Aorta (tissue), 5 donors: ENCODE measurements at places on chromosomes 3 and 15. TPM values are rescaled to one million over a fixed set of nuclear protein-coding genes. Genes with fewer than 3 reads are reported as not detected.
A peak's percentile ranks its signal among the peaks of the same experiment; 100 is the strongest.

The HTR3E gene
- not detected for total RNA-seq

The SERINC4 gene
- not detected for total RNA-seq

DNA sequence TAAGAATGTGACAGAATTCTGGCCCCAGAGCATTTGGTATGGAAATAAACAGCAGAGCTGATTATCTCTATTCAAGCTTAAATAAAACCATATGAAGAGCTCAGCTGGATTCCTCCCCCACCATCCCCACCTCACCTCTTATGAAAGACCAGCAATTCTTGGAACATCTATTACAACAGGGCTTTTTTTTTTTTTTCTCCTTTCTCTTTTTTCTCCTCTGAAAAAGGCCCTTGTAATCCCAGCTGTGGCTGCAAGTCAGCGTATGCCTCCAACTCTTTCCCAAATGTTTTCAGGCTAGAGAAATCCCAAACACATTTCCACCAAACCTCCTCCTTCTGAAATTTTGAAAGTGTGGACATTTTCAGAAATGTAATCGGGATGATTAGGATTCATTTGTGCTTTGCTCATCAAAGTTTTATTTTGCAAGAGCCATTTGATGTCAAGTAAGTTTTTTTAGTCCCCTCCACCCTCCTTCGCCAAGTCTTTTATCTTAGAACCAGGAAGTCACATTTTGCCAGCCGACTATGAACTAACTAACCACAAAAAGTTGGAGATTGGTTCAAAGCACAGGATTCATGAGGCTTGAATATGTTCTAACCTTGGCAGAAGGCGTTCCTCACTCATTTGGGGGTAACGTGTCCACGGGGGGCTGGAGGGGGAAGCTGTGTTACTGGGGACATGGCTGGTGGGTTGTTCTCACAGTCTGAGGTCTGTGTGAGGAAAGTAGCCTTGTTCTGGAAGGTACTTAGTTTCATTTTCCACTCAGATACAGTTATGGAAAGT is 142.0 kb upstream of the PDZRN3 start:
- no peaks in the 10 kb centered on the region for H3K36me3 ChIP-seq
- peaks cover 5% of the 10 kb centered on the region for H3K4me1 ChIP-seq
- H3K4me3 ChIP-seq, result peak overlapping the region; percentile 87
- H3K27me3 ChIP-seq, result no peaks in the 10 kb centered on the region

- H3K4me1 ChIP-seq, result no peaks in the 10 kb centered on the region
- H3K27me3 ChIP-seq, result no peaks in the 10 kb centered on the region
- no peak for DNase-seq
- no peaks in the 10 kb centered on the region for H3K36me3 ChIP-seq
- no peak overlapping the region for H3K4me3 ChIP-seq
Measured at GRCh38 chr3:151795276-151795675, 18.6 kb upstream of the AADAC start.

DNA sequence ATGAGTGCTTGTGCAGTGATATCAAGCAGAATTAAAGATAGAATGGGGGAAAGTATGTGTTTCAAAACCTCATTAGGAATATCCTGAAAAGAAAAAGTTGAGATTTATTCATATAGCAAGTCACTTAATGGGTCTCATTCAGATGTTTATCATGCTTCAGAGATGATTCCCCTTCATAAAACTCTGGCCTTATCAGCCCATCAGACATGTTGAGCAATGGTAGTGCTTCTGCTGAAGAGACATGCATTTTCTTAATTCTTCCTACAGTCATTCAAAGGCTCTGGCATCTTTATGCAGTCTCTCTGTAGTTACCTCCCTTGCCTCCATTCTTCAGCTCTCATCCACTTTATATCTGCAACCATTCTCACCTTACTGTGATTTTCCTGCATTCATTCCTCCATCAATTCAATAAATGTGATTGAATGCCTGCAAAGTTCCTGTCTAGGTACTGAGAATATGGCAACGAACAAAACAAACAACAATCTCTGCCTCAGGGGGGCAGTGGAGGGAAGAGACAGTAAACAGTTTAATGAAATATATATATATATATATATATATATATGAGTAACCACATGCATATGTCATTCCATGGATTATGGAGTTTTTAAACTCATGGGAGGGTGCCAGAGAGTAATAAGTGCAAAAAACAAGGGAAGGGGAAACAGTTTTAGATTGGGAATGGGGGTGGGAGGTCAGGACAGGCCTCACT is 138.5 kb downstream of the NECTIN3 start:
- H3K36me3 ChIP-seq, result no peaks in the 10 kb centered on the region
- no peak overlapping the region for H3K4me3 ChIP-seq
- H3K4me1 ChIP-seq, result no peaks in the 10 kb centered on the region
- no peak overlapping the region for H3K27ac ChIP-seq
- no peak for DNase-seq

- no peaks in the 10 kb centered on the region for H3K4me1 ChIP-seq
- H3K4me3 ChIP-seq, result no peak overlapping the region
Measured at GRCh38 chr3:126118591-126118990, 34.7 kb upstream of the SLC41A3 start.

- H3K36me3 ChIP-seq, result no peaks in the 10 kb centered on the region
- H3K27me3 ChIP-seq, result no peaks in the 10 kb centered on the region
- no peak overlapping the region for H3K4me3 ChIP-seq
- H3K4me1 ChIP-seq, result peaks cover 3% of the 10 kb centered on the region
- H3K27ac ChIP-seq, result no peak overlapping the region
Measured at GRCh38 chr3:2078821-2079220, 19.8 kb upstream of the CNTN4 start.

DNA sequence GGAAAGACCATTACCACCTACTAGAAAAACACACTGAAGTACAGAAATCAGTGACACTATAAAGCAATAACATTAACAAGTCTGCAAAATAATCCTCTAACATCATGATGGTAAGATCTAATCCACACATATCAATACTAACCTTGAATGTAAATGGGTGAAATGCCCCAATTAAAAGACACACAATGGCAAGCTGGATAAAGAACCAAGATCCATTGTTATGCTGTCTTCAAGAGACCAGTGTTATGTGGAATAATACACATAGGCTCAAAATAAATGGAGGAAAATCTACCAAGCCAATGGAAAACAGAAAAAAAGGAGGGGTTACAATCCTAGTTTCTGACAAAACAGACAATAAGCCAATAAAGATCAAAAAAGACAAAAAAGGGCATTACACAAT is 13.5 kb downstream of the OR5K3 start:
- DNase-seq, result no peak
- no peak overlapping the region for H3K4me3 ChIP-seq
- no peaks in the 10 kb centered on the region for H3K36me3 ChIP-seq
- H3K27ac ChIP-seq, result no peak overlapping the region
- no peaks in the 10 kb centered on the region for H3K4me1 ChIP-seq
- H3K27me3 ChIP-seq, result no peaks in the 10 kb centered on the region

GRCh38 chr15:99644913-99645542 is 79.2 kb downstream of the MEF2A start:
- no peaks in the 10 kb centered on the region for H3K27me3 ChIP-seq
- H3K4me1 ChIP-seq, result no peaks in the 10 kb centered on the region
- H3K27ac ChIP-seq, result peak overlapping the region; percentile 8
- H3K36me3 ChIP-seq, result no peaks in the 10 kb centered on the region
